NCI-H1436 (cell line): ENCODE measurements at places on chromosomes 16 and 17.

DNA sequence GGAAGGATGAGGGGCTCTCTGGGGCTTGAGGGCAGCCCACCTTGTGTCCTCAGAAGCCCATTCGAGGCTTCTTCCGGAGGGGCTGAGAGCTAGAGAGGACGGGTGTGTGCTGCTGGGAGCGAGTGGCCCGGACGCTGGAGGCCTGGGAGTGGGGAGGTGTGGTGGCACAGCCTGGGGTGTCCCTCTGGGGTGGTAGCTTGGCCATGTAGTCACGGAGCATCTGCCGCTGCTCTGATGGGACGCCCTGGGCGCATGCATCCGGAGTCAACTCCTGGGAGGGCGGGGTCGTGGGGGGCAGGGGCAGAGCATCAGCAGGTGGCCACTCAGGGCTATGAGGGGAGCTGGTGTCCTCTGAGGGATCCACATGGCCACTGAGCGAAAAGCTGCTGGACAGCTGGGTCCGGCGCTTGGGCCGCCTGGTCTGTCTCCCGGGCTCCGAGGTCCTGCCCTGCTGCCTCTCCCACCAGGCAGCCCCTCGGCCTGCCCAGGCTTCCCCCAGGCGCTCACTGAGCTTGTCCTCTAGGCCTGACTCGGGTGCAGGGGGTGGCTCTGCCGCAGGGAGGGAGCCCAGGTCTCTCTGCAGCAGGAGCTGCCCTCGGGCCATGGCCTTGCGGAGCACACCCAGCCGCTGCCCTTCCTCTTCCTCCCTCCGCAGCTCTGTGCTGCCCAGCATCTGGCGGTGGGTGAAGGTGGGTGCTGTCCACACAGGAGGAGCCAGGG lies 7.8 kb downstream of the TAF1C start:
- no peak for DNase-seq

GRCh38 chr16:30349675-30350074 lies 5.4 kb downstream of the CD2BP2 start:
- DNase-seq: no peak

DNA sequence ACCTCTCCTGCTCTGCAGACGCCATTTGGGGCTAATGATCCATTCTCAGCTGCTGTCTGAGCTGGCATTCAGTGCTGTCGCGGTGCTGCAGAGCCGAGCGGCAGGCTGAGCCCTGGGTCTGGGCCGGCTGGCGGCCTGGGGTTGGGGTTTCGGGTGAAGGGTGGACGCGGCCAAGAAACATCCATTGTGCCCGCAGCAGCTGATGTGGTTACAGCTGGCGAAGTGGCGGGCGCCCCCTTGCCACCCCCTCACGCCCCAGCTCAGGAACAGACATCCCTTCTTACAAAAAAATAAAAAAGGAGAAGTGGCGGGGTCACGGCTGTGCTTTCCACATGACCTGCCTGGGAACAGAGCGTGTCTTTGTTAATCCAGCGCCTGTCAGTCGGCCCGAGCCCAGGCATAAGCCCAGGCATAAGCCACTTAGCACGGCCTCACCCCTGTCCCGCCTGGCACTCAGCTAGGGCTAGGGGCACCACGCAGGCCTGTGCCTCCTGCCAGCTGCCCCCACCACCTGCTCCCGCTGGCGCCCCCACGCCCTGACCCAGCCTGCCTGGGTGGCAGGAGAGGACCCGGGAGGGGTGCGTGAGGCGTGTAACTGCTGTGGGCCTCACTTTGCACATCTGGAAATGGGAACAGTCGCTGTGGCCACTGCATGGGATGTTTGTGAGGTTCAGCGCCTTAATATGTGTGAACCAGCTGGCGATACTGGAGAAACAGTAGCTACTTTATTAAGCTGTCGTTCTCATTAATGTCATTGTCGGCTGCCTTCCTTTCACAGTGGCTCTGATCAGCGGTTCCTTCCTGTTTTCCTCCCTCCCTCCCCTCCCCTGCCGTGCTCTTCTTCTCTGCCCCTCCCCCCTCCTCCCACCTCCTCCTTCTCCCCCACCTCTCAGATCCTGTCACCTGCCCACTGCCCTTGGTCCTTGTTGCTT lies 197.7 kb upstream of the CIBAR2 start:
- DNase-seq: peak; percentile 33

GRCh38 chr16:48112600-48112999 lies 43.2 kb downstream of the ABCC12 start:
- DNase-seq: no peak

GRCh38 chr17:81388091-81388611 lies 7.1 kb upstream of the BAHCC1 start:
- DNase-seq: no peak

DNA sequence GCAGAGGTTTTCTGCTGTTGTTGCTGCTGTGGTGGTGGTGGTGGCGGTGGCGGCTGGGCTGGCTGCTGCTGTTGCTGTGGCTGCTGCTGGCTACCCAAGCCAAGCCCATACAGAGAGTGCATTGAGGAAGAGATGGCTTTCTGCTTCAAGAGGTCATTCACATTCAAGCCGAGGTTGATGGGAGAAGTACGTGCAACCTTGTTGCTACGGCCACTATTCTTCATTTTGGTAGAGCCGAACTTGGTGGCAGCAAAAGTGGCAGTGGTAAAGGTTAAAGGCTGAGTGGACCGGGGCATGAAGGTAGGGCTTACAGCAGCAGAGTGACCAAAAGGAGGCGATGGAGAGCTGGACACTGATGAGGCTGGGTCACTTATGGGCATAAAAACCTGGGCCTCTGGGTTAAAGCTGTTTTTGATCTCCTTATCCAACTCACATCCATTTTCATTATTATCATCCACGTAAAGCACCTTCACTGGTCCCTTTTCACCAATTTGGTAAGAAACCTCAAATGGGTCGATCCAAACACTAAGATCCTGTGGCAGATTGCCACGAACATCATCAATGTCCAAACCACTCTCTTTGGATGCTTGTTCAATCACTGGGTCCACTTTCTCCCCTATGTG lies 2.8 kb downstream of the TOB1 start:
- DNase-seq: no peak

- DNase-seq: no peak
Observed at GRCh38 chr17:77798031-77798430, 160.5 kb upstream of the TNRC6C start.

DNA sequence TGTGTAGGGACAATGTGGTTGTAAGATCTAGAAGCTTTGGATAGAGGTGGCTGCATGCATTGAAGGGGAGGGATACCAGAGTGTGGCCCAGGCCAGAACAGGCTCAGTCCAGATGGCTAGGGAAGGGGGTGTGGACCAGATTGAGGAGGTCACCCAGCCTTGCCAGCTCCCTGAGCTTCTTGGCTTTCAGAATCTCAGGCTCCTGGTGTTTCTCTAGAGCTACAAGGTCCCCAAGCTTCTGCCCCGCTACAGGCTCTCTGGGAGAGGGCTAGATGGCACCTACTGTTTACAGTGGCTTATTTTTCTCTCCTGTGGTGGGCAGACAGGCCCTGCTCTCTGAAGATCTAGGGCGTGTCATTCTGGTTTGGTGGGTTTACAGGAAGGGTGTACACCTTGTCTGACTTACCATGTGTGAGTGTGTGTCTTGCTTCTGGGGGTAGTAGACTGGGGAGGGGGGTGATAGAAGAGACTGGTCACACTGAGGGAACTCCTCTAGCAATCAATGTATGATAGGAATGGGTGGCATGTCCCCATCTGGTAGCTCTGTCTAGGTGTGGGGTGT lies 1.1 kb downstream of the RARA start:
- no peak for DNase-seq

- peak; percentile 58 for DNase-seq
Observed at GRCh38 chr16:89574681-89575246, 794 bp upstream of the CPNE7 start.

DNA sequence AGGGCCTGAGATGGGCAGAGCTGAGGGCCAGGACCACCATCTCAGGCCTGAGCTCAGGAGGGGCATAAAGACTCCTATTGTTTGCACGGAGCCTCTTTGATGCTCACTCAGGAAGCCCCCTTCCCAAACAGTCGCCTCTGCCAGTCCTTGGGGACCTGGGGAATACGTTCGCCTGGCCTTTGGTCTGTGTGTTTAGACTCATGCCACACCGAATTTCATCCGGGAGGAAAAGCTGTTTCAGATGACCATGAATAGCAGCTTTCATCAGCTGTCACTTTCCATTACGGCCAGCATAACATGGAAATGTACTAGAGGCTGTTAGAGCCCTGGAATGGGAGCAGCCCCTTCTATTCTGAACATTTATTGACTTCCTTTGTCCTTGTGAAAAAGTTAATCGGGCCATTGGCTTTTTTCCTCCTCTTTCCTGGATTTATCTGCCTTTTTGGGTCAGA lies 139.0 kb downstream of the HS3ST3A1 start:
- no peak for DNase-seq

- peak; percentile 97 for DNase-seq
Observed at GRCh38 chr17:38559051-38559879, 46.5 kb downstream of the SRCIN1 start.

DNA sequence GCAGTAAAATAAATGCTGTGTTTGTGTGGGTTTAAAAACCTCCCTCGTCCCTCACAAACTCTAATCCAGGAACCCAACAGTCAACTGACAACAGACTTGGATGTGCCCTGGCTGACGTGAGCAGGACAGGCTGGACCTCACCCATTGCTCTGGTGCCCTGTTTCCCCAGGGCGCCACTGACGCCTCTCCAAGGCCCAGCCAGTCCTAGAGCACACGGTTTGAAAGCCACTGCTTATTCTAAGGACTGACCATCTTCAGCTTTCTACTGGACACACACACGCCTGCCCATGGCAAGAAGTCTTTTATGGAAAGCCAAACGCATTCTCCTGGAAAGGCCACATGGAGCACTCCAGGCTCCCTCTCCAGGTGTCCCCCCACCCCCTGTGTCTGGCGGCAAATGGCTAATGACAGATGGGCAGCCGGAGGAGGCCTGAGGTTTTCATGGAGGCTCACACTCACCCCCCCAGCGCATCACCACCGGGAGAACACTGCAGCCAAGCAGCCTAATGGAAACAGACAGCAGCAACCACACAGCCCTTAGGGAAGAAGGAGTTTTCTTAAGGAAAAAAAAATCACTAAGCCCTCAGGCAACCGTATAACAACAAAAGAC lies 319.2 kb downstream of the SOX9 start:
- DNase-seq: no peak

DNA sequence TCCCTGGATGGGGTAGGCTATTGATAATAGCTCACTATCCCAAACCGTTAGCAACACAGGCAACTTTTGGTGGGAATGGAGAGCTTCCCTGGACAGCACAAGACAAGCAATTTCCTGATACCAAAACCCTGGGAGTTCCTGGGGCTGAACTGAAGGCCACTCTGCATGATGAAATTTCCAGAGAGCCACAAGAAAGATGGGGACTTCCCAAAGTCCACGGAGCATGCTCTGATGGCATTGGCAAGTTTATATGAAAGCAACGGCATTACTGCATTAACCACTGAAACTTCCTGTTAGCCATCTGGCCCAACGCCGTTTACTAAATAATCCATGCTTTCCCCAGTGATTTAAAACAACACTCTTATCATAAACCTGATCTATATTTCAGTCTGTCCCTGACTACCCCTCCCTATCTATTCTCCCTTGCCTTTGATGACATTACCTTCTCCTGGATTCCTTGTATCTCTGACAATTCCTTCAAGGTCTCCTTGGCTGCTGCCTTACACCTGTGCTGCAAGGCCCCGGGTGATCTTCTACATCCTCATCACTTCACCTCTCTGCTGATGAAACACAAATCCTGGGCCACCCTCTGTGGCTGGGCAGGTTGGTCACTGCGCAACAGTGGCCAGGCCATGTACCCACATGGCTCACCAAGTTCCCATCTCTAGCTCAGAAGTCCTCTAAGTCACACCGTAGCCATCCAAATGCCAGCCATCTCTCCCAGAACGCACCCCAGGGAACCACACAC lies 108.5 kb upstream of the RCVRN start:
- no peak for DNase-seq

GRCh38 chr17:48125829-48126531 lies 18.4 kb downstream of the SNX11 start:
- DNase-seq: peak; percentile 61

DNA sequence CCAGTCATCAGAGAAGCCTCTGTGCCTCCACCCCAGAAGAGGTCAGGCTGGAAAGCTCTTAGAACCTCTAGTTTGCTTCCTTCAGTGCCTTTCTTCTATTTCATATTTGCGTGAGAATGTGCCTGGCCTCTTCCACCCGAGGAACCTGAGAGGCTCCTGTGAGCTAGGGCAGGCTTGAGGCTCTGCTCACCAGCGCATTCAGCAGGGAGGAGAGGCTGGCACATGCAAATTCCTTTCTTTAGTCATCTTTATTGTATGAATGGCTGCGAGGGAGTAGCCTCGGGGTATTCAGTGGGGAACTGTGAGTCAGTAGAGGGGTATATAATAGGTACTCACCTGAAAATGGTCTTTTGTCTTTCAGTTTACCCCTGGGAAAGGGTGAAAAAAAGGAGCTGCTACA lies 268.3 kb downstream of the ABCC12 start:
- DNase-seq: peak; percentile 49

DNA sequence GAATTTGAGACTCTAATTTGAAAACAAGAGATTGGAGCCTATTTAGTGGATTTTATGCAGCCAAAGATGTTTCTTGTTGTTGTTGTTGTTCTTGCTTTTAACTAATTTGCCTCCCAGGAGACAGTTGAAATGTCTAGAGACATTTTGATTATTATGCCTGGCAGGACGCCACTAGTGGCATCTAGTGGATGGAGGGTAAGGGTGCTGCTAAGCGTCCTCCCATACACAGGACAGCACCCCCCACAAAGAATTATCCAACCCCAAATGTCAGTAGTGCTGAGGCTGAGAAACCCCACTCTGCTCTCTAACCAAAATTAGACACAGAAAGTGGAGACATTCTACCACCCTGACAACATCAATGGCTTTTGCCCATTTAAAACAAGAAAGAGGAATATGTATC lies 15.4 kb upstream of the HSBP1 start:
- no peak for DNase-seq

DNA sequence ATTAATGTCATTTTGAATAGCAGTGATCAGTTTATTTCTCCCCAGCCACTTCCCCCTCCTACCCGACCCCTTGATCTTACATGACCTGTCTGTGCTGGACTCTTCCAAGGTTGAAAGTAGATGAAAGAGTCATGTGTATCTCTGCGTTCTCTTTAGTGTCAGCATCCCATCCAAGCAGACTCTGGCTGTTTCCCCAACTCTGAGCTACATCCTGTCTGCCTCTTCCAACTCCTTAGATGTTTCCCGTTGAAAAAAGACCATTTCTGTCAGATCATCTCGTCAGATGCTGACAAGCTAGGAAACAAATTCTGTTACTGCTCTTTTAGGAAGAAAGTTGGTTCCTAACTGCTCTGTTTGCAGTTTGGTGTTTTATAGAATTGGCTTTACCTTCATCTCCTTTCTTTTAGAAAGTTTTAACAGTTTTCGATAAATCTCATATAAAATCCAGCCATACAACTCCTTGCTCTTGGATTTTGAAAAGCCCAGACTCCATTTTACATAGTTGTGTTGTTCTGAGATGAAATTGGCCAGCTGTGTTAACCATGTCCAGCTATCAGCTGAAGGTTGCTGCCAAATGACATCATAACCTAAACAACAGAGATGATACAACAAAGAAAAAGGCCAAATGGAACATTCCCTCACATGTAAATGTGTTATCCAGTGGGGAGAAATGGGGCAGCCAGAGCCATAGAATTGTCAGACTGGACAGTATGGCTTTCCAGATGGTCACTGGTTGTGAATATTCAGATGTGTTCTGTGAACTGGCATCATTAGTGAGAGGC lies 43.5 kb downstream of the CYB561 start:
- no peak for DNase-seq
